ENCODE measurements at places on chromosomes 4 and X.
A peak's percentile ranks its signal among the peaks of the same experiment; 100 is the strongest.

- no peak for DNase-seq
These were observed 270.8 kb downstream of the FSTL5 start for GRCh38 chr4:161892951-161893350.

GRCh38 chrX:9610771-9611392, 146.0 kb downstream of the TBL1X start:
- peak; percentile 7 for DNase-seq

DNA sequence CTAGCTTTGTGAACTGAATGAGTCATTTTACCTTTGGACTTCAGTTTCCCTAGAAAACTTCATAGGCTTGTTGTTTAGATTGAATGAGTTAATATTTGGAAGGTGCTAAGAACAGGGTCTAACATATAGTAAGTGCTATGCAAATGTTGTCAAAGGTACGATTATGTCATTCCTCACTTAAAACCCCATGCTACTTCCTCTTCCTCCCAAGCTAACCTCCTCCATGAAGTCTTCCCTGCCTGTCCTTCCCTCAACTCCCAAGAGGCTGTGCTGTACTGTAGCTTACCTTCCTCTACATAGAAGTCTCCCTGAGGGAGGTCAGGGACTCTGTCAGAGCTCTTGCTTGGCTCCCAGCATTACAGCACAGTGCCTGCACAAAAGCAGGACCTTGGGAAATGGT, 103.4 kb upstream of the PJA1 start:
- DNase-seq, result no peak

DNA sequence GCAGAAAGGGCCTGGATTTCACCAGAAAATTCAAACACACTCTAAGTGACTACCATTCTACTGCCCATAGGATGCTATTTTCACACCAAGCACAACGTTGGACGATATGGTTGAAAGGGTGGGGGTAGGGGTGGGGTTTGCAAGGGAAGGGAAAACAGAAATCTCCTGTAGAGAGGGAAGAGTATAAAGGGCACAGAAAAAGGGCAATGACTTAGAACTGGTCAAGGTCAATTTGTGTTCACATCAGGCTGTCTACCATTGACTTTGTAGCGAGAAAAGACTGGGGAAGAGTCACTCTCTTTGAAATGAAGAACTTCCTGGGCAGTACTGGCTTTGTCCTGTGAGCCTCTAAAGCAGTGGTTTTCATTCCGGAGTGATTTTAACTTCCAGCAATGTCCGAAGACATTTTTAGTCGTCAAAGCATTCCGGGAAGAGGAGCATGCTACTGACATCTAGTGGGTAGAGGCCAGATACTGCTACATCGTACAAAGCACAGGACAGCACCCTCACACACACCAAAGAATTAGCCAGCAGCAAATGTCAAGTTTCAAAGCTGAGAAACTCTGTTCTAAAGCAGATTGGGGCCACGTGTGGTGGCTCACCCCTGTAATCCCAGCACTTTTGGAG, 48.4 kb upstream of the SLC7A3 start:
- peak; percentile 70 for DNase-seq

GRCh38 chr4:53118676-53119075, 247.2 kb downstream of the SCFD2 start:
- DNase-seq, result no peak

GRCh38 chr4:5738061-5738460, 27.1 kb downstream of the EVC start:
- DNase-seq, result no peak

DNA sequence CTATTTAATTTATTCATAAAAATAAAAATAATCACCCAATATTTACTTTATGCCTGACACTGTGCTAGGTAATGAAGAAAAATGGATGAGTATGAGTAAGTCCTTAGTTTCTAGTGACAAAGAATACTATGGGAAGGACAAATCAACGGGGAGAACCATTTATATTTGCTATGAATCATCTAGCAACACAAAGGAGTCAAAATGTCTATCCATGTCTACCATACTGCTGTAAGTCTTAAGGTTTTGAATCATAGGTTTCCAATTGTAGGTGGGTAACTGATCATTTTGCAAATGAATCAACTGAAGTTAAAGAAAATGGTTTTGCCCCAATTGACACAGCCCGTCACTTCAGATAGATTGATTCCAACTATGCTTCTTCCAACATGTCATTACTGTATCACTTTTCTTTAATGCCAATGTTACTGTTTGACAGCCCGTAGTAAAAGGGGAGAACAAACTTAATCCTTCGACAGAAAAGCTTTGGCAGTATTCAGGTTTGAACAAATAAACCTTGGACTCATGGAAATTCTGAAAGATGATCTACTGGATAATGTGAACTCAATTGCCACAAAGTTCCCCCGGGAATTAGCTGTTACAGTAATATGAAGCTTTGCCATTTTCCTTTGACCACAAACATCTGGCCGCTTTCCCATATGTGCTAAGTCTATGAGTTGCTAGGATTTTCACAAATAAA, 3.2 kb downstream of the TDO2 start:
- peak; percentile 98 for DNase-seq

DNA sequence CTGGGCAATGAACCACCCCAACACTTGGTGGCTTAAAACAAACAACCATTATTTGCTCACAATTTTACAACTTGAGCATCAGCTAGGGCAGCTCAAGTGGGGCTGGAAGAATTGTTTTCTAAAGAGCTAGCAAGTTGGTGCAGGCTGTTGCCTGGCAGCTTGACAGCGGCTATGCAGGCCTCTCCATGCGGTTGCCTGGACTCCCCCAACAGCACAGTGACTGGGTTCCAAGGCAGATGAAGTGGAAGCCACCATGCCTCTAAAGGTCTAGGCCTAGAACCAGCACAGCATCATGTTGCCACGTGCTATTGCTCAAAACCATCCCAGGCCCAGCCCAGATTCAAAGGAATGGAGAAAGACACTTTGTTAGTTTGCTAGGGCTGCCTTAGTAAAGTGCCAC, 114.8 kb downstream of the BCOR start:
- no peak for DNase-seq

DNA sequence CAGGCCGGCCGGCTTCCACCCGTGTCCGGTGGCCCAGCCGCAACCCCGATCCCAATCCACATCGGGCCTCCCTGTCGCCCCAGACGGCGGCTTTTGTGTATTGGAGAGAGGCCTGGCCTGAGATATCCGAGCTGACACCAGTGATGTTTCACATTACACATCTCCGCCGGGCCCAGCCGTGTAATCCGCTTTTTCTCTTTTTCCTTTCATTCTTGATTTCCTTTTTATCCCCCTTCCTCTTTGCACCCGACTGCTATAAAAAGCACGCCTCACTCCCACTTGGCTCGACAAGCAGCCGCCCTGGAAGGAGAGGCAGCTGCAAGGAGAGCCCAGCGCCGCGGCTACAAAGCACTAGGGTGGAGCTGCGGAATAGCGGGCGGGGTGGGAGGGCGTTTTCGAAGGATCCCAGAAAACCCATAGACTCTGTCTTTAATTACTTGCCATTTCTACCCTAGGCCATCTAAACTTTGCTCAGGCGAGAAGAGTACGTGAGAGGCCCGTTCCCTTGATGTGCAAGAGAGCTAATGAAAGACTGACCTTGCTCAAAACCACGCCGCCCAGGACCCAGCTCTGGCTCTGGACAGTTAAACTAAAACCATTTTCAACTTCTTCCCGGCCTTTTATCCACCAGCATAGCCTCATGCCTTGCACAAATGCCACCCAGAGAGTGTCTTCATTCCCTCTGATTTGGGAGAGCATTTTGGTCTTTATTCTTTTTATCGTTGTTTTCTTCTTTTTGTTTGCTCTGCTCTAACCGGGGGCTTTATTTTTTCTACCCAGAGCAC, 3.2 kb downstream of the PITX2 start:
- DNase-seq, result no peak

- DNase-seq, result no peak
These were observed 128.7 kb downstream of the FHIP1A start for GRCh38 chr4:151537687-151538086.

GRCh38 chr4:175376287-175376977, 435.6 kb downstream of the GPM6A start:
- DNase-seq, result no peak

DNA sequence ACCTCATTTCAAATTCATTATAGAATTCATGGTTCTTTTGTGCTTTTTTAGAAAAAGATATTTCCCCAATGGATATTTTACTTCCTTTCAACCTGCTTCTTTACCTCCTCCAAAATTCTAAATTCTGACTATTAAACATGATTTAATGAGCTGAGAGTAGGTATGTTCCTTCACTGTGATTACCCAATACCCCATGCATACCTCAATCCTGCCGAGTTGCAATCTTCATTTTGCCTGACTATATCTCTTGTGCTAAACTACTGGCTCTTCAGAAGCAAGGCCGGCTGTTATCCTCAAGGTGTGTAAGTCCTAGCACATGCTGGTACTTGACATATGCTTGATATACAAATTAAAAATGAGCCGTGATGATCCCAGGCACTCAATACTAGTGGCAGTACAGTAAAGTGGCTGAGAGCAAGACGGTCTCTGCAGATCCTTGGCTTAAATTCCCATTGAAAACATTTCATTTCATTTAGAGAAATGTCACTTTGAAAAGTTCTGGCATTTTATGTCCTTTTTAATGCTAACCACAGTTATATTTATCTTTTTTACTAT, 320.4 kb downstream of the KCNIP4 start:
- DNase-seq, result no peak

- no peak for DNase-seq
These were observed 112.4 kb upstream of the CXCL13 start for GRCh38 chr4:77493120-77493752.

- DNase-seq, result peak; percentile 61
These were observed 52.9 kb upstream of the VEGFC start for GRCh38 chr4:176845636-176846035.

GRCh38 chr4:80255329-80256095, 11.0 kb upstream of the FGF5 start:
- peak; percentile 72 for DNase-seq

GRCh38 chrX:31555506-31555905, 483.7 kb upstream of the FTHL17 start:
- DNase-seq, result peak; percentile 69

Measured in fibroblast of skin of back (primary cell).